ENCODE measurements at places on chromosomes 2 and 18. TPM values are rescaled to one million over a fixed set of nuclear protein-coding genes. Genes with fewer than 3 reads are reported as not detected.

Gene FAM124B
- total RNA-seq: 7.9 TPM

Gene CCDC102B
- 5.3 TPM for total RNA-seq

Gene ONECUT2
- total RNA-seq: under 0.01 TPM

Gene CYP27C1
- total RNA-seq: 0.48 TPM

Gene PARD3B
- 25.9 TPM for total RNA-seq

Gene HOXD12
- not detected for total RNA-seq

Gene L3MBTL4
- total RNA-seq: 19.7 TPM

Gene FRZB
- 12.0 TPM for total RNA-seq

Gene KIF5C
- 2.7 TPM for total RNA-seq

Gene PLCD4
- 1.8 TPM for total RNA-seq

Gene CPO
- total RNA-seq: 0.66 TPM

Gene PSMA8
- not detected for total RNA-seq

Gene FSHR
- not detected for total RNA-seq

Gene CAPN14
- 0.44 TPM for total RNA-seq

Gene EMILIN1
- 26.9 TPM for total RNA-seq

All from breast epithelium (tissue), 4 donors.